Progenitor cell of endocrine pancreas (in vitro differentiated cells): ENCODE measurements at places on chromosomes 11 and 22.

- peak overlapping the region; percentile 80 for H3K27ac ChIP-seq
- no peak for DNase-seq
- peaks cover 33% of the 10 kb centered on the region for H3K4me1 ChIP-seq
- H3K4me3 ChIP-seq, result no peak overlapping the region
Measured at GRCh38 chr11:34784318-34784841, 131.8 kb downstream of the APIP start.

DNA sequence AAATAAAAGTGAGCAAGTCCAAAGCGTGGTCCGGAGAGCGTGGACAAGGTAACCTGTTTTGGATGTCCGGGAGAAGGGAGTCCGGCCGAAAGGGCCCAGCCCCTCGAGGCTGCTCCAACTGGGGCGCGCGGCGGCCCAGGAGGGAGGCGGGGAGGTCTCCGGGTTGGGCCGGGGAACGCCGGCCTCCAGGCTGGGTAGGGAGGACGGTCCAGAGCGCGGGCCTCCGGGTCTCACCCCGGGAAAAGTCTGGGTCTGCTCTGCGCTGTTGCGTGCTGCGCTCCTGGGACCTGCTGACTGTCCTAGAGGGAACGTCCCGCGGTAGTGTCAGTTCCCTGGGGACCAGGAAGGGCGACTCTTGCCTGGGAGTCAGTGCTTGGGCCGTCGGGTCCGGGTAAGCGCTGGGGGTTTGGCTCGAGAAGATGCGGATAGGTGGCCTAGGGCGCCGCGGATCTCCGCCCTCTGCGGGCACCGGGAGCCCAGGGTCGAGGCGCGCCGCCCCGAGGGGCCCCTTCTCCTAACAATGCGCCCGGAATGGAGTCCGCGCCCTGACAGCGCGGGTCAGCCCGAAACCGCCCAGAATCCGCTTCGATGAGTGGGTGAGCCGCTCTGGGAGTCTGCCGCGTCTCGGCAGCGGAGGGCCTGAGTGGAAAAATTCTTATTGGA, 988 bp upstream of the FLI1 start:
- H3K36me3 ChIP-seq, result no peaks in the 10 kb centered on the region
- peak overlapping the region; percentile 16 for H3K27ac ChIP-seq
- no peak for DNase-seq
- H3K27me3 ChIP-seq, result peaks cover 87% of the 10 kb centered on the region
- H3K4me3 ChIP-seq, result peak overlapping the region; percentile 23

DNA sequence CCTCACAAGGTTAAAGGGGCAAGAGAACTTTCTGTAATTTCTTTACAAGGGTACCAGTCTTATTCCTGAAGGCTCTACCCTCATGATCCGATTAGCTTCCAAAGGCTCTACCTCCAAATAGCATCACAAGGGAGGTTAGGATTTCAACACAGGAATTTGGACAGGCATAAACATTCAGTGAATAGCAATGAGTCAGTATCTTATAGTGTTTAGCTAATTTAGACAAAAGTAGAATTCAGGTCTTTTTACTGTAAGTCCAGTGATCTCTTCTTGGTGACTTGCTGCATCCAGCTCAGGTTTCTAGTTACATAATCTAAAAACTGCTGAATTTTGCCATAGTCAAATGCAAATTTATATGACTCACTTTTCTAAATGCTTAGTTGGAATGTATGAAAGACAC, 1995.6 kb upstream of the RAG2 start:
- H3K4me1 ChIP-seq, result no peaks in the 10 kb centered on the region
- H3K4me3 ChIP-seq, result no peak overlapping the region
- no peak overlapping the region for H3K27ac ChIP-seq
- H3K27me3 ChIP-seq, result no peaks in the 10 kb centered on the region
- DNase-seq, result no peak

- H3K4me1 ChIP-seq, result peaks cover 6% of the 10 kb centered on the region
- no peaks in the 10 kb centered on the region for H3K36me3 ChIP-seq
- H3K27ac ChIP-seq, result no peak overlapping the region
Measured at GRCh38 chr22:27216444-27216843, 559.1 kb downstream of the MIAT start.

DNA sequence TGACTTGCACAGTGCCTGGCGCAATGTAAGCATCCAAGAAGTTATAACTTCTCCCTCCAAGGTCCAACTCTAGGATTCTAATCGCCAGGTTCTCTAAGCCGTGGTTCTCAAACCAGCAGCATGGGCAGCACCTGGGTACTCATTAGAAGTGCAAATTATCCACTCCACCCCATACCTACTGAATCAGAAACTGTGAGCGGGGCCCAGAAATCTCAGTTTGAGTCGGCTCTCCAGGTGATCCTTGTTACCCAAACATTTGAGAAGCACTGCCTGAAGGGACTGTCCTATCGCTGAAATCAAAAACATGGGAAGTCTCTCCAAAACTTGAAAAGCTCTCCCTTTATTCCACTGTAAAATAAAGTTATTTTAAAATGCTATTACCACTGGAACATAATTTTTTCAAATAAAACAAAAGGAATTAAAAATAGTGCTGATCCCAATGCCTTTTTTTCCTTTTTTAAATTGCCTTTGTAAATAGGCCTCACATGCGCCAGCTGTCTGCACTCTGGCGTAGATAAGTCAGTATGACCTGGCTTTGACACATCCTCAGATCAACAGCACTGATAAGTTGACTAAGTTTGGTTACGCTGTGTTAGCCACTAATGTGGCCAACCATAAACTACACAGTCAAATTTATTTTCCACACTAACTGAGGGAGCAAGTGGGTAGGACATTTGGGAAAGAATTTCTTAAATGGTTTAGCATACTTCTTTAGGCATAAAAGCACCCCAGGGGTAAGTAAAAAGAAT, 8.4 kb upstream of the CTR9 start:
- peaks cover 3% of the 10 kb centered on the region for H3K27me3 ChIP-seq
- H3K27ac ChIP-seq, result no peak overlapping the region
- no peak for DNase-seq
- no peaks in the 10 kb centered on the region for H3K4me1 ChIP-seq

GRCh38 chr11:64778223-64778472, 194 bp downstream of the SF1 start:
- peaks cover 30% of the 10 kb centered on the region for H3K36me3 ChIP-seq
- no peak for DNase-seq
- peak overlapping the region; percentile 87 for H3K4me3 ChIP-seq

DNA sequence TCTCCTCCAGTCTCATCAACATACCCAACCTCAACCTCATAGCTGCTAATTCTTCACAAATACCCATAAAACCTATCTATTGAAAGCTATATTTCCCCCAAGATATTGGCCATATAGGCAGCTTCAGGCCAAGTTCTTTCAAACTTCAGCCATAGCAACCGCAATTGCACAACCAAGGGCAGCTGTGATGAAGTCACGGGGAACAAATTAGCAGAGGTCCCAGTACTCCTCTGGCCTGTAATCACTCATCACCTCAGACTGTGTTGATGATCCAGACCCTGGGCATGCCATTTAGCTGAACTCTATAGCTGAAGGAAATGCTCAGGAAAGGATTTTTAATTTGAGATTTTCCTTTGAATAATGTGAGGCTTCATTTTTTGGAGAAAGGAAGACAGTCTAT, 84.1 kb downstream of the SLC1A2 start:
- H3K36me3 ChIP-seq, result no peaks in the 10 kb centered on the region
- peaks cover 12% of the 10 kb centered on the region for H3K27me3 ChIP-seq
- H3K4me3 ChIP-seq, result no peak overlapping the region
- H3K27ac ChIP-seq, result no peak overlapping the region

- no peak overlapping the region for H3K27ac ChIP-seq
- peaks cover 3% of the 10 kb centered on the region for H3K4me1 ChIP-seq
- H3K27me3 ChIP-seq, result peaks cover 36% of the 10 kb centered on the region
- H3K36me3 ChIP-seq, result no peaks in the 10 kb centered on the region
- no peak overlapping the region for H3K4me3 ChIP-seq
Measured at GRCh38 chr11:125483592-125483991, 12.5 kb downstream of the FEZ1 start.

DNA sequence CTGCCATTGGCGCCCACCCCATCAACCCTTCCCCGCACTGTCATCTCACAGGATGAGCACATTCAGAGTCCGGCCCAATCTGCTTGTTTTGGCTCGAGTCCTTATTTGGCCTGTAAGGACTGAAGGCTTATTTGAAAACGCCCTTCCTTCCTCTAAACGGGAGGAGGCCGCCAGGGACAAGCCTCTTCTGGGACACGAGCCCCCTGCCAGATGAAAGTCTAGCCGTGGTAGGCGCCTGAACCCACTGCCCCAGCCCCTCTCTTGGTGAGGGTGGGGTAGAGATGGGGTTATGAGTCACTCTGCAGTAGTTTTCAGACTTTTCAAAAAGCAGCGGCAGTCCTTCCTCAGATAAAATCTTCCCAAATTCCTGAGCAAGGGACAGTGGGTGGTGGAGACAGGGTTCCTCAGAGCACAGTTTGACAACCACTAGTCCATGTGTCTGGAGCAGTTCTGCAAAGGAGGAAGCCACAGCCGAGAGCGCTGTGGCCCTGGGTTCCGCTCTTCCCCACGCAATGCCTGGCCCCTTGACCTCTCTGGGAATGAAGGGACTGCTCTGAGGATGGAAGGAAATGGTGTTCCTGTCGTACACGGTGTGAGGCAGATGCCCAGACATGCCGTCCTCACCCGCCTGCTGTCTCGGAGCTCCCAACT, 57.0 kb downstream of the MYH9 start:
- H3K4me1 ChIP-seq, result peaks cover 47% of the 10 kb centered on the region
- no peak overlapping the region for H3K4me3 ChIP-seq
- H3K27ac ChIP-seq, result peak overlapping the region; percentile 99
- H3K36me3 ChIP-seq, result peaks cover 29% of the 10 kb centered on the region
- no peaks in the 10 kb centered on the region for H3K27me3 ChIP-seq
- DNase-seq, result no peak
